Placental epithelial cell (primary cell): ENCODE measurements at places on chromosomes 5 and 9. TPM values are rescaled to one million over a fixed set of nuclear protein-coding genes. Genes with fewer than 3 reads are reported as not detected.

IL5 gene
- total RNA-seq: not detected in 2 replicates

CD74 gene
- 7.5 and 7.9 TPM in 2 replicates for total RNA-seq

EIF4EBP3 gene
- total RNA-seq: 0.87 and 3.1 TPM in 2 replicates

C9orf153 gene
- under 0.01 TPM in 1 of 2 replicates, not detected in the other for total RNA-seq

C9 gene
- not detected in 2 replicates for total RNA-seq

SLC6A7 gene
- not detected in 2 replicates for total RNA-seq

IFNA2 gene
- total RNA-seq: not detected in 2 replicates

PCDHGA2 gene
- total RNA-seq: 0.43 and 1.2 TPM in 2 replicates

OTP gene
- total RNA-seq: not detected in 2 replicates

SLC1A3 gene
- 29.8 and 109 TPM in 2 replicates for total RNA-seq

ZNF879 gene
- total RNA-seq: 4.4 and 7.5 TPM in 2 replicates

UBE2D2 gene
- total RNA-seq: 55.4 and 69.0 TPM in 2 replicates

LMNB1 gene
- total RNA-seq: 18.1 and 21.4 TPM in 2 replicates

DRD1 gene
- total RNA-seq: not detected in 2 replicates

ABCA1 gene
- 62.8 and 73.0 TPM in 2 replicates for total RNA-seq

MSX2 gene
- total RNA-seq: 10.6 and 12.4 TPM in 2 replicates

PALM2AKAP2 gene
- 0.39 and 0.76 TPM in 2 replicates for total RNA-seq

FRMPD1 gene
- total RNA-seq: not detected in 2 replicates

ZMYND19 gene
- 15.7 and 16.8 TPM in 2 replicates for total RNA-seq

PCDHGA1 gene
- 0.22 and 0.39 TPM in 2 replicates for total RNA-seq

PPP2R2B gene
- under 0.01 TPM in 1 of 2 replicates, not detected in the other for total RNA-seq

IL33 gene
- 0.43 TPM in 1 of 2 replicates, not detected in the other for total RNA-seq

DMRT1 gene
- not detected in 2 replicates for total RNA-seq

ENTR1 gene
- total RNA-seq: 29.4 and 33.8 TPM in 2 replicates

F2RL2 gene
- total RNA-seq: under 0.01 TPM in 1 of 2 replicates, not detected in the other

CTXN3 gene
- total RNA-seq: not detected in 2 replicates

ENC1 gene
- total RNA-seq: 12.6 and 22.2 TPM in 2 replicates

ZDHHC11B gene
- total RNA-seq: not detected in 2 replicates

SPATA6L gene
- total RNA-seq: 0.98 and 4.7 TPM in 2 replicates

OLFM1 gene
- 0.39 and 1.2 TPM in 2 replicates for total RNA-seq

CNTNAP3B gene
- 2.1 and 5.9 TPM in 2 replicates for total RNA-seq

GRM6 gene
- total RNA-seq: not detected in 2 replicates

PRSS3 gene
- 0.79 and 8.6 TPM in 2 replicates for total RNA-seq

CAAP1 gene
- total RNA-seq: 14.9 and 16.8 TPM in 2 replicates

FOXD4L6 gene
- total RNA-seq: 0.39 TPM in 1 of 2 replicates, not detected in the other

ACER2 gene
- 2.0 and 4.6 TPM in 2 replicates for total RNA-seq

MARVELD2 gene
- 20.0 and 29.5 TPM in 2 replicates for total RNA-seq

BTNL3 gene
- total RNA-seq: not detected in 2 replicates

SOX30 gene
- not detected in 2 replicates for total RNA-seq

SPIN1 gene
- 112 and 123 TPM in 2 replicates for total RNA-seq

PCDHB15 gene
- total RNA-seq: 0.11 and 0.39 TPM in 2 replicates

ENDOG gene
- total RNA-seq: 9.4 and 27.9 TPM in 2 replicates

FGFR4 gene
- 2.4 and 6.4 TPM in 2 replicates for total RNA-seq

CAMK2A gene
- total RNA-seq: 0.79 TPM in 1 of 2 replicates, not detected in the other

MYOT gene
- not detected in 2 replicates for total RNA-seq

SLC6A18 gene
- not detected in 2 replicates for total RNA-seq

IRGM gene
- not detected in 2 replicates for total RNA-seq

RNF208 gene
- under 0.01 TPM in 1 of 2 replicates, not detected in the other for total RNA-seq

CYSRT1 gene
- total RNA-seq: 0.39 and 1.1 TPM in 2 replicates

IL4 gene
- not detected in 2 replicates for total RNA-seq

ZNF366 gene
- total RNA-seq: 0.39 and 0.43 TPM in 2 replicates

ANKRD31 gene
- total RNA-seq: 0.39 and 0.43 TPM in 2 replicates

PCDHA4 gene
- total RNA-seq: 0.79 and 0.87 TPM in 2 replicates

PCDHA1 gene
- not detected in 2 replicates for total RNA-seq

SNCAIP gene
- total RNA-seq: 0.11 and 2.0 TPM in 2 replicates

TOMM5 gene
- 78.7 and 78.9 TPM in 2 replicates for total RNA-seq

CLTA gene
- 204 and 250 TPM in 2 replicates for total RNA-seq

TAF1L gene
- not detected in 2 replicates for total RNA-seq
